ENCODE measurements at places on chromosomes 1 and 21. TPM values are rescaled to one million over a fixed set of nuclear protein-coding genes. Genes with fewer than 3 reads are reported as not detected.

- no peaks in the 10 kb centered on the region for H3K27me3 ChIP-seq
- no peak overlapping the region for H3K27ac ChIP-seq
- no peak for DNase-seq
- H3K4me1 ChIP-seq: no peaks in the 10 kb centered on the region
- no peaks in the 10 kb centered on the region for H3K36me3 ChIP-seq
These were observed 104.4 kb upstream of the TIAM1 start for GRCh38 chr21:31448496-31448895.

Gene LCE2C
- not detected for total RNA-seq

- no peaks in the 10 kb centered on the region for H3K4me1 ChIP-seq
- H3K4me3 ChIP-seq: peak overlapping the region; percentile 73
- peak; percentile 77 for DNase-seq
- H3K27ac ChIP-seq: no peak overlapping the region
These were observed 1.0 kb downstream of the NPR1 start for GRCh38 chr1:153679337-153680119.

- H3K27me3 ChIP-seq: no peaks in the 10 kb centered on the region
- DNase-seq: peak; percentile 75
- peaks cover 32% of the 10 kb centered on the region for H3K4me1 ChIP-seq
- H3K27ac ChIP-seq: no peak overlapping the region
These were observed 5.9 kb downstream of the MAP7D1 start for GRCh38 chr1:36161641-36162531.

Gene GPR52
- 0.84 TPM for total RNA-seq

DNA sequence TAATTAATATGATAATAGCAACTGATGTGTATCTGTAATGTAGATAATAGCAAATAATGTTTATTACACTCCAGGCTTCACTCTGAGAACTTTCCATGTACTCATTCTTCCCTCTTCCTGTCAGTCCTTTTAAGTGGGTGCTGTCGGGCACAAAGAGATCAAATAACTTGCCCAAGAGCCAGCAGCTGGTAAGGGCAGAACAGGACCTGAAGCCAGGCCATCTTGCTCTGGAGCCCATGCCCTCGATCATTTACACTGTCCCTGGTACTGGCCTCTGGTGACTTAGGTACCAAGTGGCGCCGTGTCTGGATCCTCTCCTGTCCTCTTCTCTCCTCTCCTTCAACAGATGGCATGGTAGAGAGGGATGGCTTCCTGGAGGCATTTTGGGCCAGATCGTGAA is 97.2 kb downstream of the VPS13D start:
- DNase-seq: no peak
- H3K4me3 ChIP-seq: no peak overlapping the region
- no peaks in the 10 kb centered on the region for H3K4me1 ChIP-seq
- no peak overlapping the region for H3K27ac ChIP-seq

GRCh38 chr1:44037154-44037553 is 5.9 kb upstream of the SLC6A9 start:
- no peaks in the 10 kb centered on the region for H3K36me3 ChIP-seq
- peaks cover 10% of the 10 kb centered on the region for H3K4me1 ChIP-seq
- H3K27ac ChIP-seq: peak overlapping the region; percentile 70
- H3K27me3 ChIP-seq: no peaks in the 10 kb centered on the region
- no peak for DNase-seq

Gene CD48
- total RNA-seq: 1.1 TPM

DNA sequence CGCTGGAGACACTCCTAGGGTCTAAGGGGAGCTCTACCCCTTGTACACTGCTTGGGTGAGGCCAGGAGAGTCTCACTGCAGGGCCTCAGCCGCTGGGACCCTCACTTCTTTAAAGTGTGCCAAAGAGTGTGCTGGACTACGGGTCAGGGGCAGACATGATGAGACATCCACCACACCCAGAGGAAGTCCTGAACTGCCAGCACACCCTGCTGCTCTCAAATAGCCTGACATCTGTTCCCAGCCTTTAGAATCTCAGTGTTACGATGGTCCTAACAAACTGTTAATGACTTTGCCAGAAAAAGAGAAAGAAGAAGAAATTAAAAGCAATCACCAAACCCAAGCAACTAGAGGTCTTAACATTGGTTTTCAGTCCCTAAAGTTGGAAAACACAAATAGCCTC is 49.0 kb downstream of the MRPL37 start:
- no peak for DNase-seq
- H3K27me3 ChIP-seq: no peaks in the 10 kb centered on the region
- no peak overlapping the region for H3K27ac ChIP-seq
- no peak overlapping the region for H3K4me3 ChIP-seq
- peaks cover 92% of the 10 kb centered on the region for H3K36me3 ChIP-seq
- H3K4me1 ChIP-seq: peaks cover 20% of the 10 kb centered on the region

DNA sequence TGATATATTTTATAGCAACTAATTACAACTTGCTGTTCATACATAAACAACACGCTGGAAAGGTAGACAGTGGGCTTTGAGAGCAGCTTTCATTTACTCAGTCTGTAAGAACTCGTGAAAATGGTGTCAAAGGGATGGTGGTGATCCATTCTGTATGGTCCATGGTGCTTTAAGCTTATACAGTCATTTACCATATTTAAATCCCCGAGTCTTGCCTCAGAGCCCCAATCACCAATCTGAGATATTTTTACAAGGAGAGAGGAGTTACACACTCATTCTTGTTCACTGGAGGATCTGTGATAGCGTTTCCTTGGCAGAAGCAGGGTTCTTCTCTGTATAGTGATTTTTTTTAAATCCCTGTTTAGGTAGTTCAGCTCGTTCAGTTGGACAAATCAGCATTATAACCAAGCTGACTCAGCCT is 694.6 kb downstream of the USP25 start:
- no peaks in the 10 kb centered on the region for H3K4me1 ChIP-seq
- H3K36me3 ChIP-seq: no peaks in the 10 kb centered on the region
- H3K27ac ChIP-seq: no peak overlapping the region
- H3K27me3 ChIP-seq: no peaks in the 10 kb centered on the region

DNA sequence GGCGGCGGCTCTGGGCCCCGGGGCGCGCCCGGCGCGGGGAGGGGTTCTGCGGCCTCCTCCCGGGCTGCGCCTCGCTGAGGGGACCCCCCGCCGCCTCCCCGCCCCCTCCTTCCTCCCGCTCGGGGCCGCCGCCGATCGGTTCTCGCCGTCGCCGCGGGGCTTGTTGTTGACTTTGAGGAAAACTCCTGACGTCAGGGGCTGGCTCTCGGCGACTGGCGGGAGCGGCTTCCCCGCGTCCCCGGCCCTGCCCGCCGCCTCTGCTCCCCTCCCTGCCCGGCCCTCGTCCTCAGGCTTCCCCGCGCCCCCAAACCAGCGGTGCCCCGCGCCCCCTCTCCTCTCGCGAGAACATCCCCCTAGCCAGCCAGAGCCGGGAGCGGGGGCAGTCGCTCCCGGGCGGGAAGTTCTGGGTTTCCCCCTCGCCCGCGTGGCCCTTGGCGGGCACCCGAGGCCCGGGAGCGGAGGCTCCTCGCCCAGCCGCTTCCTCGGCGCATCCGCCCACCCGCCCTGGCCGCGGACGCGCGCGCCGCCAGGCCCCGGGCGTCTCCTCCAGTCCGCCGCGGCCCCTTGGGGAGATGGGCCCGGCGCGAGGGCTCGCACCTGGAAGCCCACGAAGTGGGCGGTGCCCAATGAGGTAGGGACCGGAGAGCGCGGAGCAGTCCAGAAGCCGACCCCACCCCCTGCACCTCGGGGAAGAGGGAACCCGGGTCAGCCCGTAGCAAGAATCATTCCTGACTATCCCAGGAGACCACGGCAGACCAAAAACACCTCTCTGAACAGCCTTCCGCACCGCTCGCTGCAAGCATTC is 611 bp upstream of the AKT3 start:
- peaks cover 5% of the 10 kb centered on the region for H3K4me1 ChIP-seq
- peak overlapping the region; percentile 95 for H3K4me3 ChIP-seq
- peak overlapping the region; percentile 97 for H3K27ac ChIP-seq
- DNase-seq: peak; percentile 93
- no peaks in the 10 kb centered on the region for H3K36me3 ChIP-seq
- no peaks in the 10 kb centered on the region for H3K27me3 ChIP-seq

GRCh38 chr1:186994897-186995296 is 166.1 kb downstream of the PLA2G4A start:
- no peak overlapping the region for H3K4me3 ChIP-seq
- no peaks in the 10 kb centered on the region for H3K4me1 ChIP-seq
- no peak for DNase-seq
- H3K27me3 ChIP-seq: no peaks in the 10 kb centered on the region

DNA sequence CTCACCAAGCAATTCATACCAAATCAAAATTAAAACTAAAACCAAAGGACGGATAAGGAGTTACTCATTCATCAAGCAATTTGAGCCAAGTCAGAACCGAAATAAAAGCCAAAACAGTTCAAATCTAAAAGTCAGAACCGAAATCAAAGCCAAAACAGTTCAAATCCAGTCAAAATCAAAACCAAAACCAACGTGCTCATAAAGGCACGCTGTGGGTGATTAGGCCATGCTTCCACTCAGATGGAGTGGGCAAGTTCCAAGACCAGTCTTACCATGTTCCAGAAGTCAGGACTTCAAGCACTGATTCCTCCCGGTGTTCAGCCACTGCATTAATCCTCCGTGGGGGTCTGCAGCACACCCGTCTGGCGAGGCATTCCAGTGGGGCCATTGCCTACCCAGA is 409.3 kb downstream of the TGFB2 start:
- no peak overlapping the region for H3K27ac ChIP-seq
- H3K4me3 ChIP-seq: no peak overlapping the region
- no peak for DNase-seq

- H3K27ac ChIP-seq: no peak overlapping the region
- no peak for DNase-seq
- no peak overlapping the region for H3K4me3 ChIP-seq
- H3K36me3 ChIP-seq: no peaks in the 10 kb centered on the region
- no peaks in the 10 kb centered on the region for H3K27me3 ChIP-seq
- no peaks in the 10 kb centered on the region for H3K4me1 ChIP-seq
These were observed 4.5 kb upstream of the LCE1F start for GRCh38 chr1:152770411-152770810.

- H3K27me3 ChIP-seq: peaks cover 33% of the 10 kb centered on the region
- DNase-seq: no peak
- no peaks in the 10 kb centered on the region for H3K36me3 ChIP-seq
- no peaks in the 10 kb centered on the region for H3K4me1 ChIP-seq
These were observed 221.9 kb downstream of the GIPC2 start for GRCh38 chr1:78267513-78268218.

Gene RIMKLA
- total RNA-seq: 1.5 TPM

Gene TMEM201
- total RNA-seq: 24.8 TPM

GRCh38 chr1:66774438-66774837 is 22.2 kb downstream of the DYNLT5 start:
- H3K36me3 ChIP-seq: no peaks in the 10 kb centered on the region
- no peak overlapping the region for H3K27ac ChIP-seq
- H3K27me3 ChIP-seq: peaks cover 4% of the 10 kb centered on the region
- no peak for DNase-seq
- no peak overlapping the region for H3K4me3 ChIP-seq
- H3K4me1 ChIP-seq: no peaks in the 10 kb centered on the region

- no peak overlapping the region for H3K27ac ChIP-seq
- no peak for DNase-seq
- H3K36me3 ChIP-seq: no peaks in the 10 kb centered on the region
- peaks cover 23% of the 10 kb centered on the region for H3K4me1 ChIP-seq
- no peak overlapping the region for H3K4me3 ChIP-seq
These were observed 52.4 kb downstream of the ARHGEF10L start for GRCh38 chr1:17591814-17592430.

GRCh38 chr1:54558434-54559030 is 10.5 kb downstream of the ACOT11 start:
- DNase-seq: no peak
- no peaks in the 10 kb centered on the region for H3K4me1 ChIP-seq
- no peak overlapping the region for H3K27ac ChIP-seq
- no peak overlapping the region for H3K4me3 ChIP-seq

GRCh38 chr1:150066838-150067183 is 765 bp upstream of the VPS45 start:
- peak; percentile 89 for DNase-seq
- H3K27me3 ChIP-seq: no peaks in the 10 kb centered on the region
- H3K4me1 ChIP-seq: no peaks in the 10 kb centered on the region
- peak overlapping the region; percentile 95 for H3K4me3 ChIP-seq

Gene KRTAP27-1
- total RNA-seq: not detected

- no peaks in the 10 kb centered on the region for H3K27me3 ChIP-seq
- H3K36me3 ChIP-seq: no peaks in the 10 kb centered on the region
- no peak overlapping the region for H3K4me3 ChIP-seq
- H3K27ac ChIP-seq: no peak overlapping the region
- no peak for DNase-seq
These were observed 118.0 kb upstream of the SPAG17 start for GRCh38 chr1:118303064-118303463.

DNA sequence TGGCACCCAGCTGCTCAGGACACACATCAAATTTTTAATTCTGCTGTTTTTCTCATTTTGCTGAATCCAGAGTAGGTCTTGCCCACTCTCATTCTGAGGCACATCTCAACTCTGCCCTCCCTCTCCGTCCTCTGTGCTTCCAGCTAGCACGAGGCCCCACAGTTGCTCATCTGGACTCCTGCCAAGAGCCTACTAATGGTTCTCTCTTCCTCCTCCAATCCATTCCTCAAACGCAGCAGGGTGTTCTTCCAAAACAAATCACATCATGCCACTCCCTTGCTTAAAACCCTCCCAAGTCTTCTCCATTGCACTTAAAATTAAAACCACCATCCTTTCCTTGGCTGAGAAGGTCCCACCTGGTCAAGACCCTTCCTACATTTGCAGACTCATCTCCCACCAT is 49.8 kb upstream of the SCAF4 start:
- H3K27me3 ChIP-seq: peaks cover 21% of the 10 kb centered on the region
- DNase-seq: no peak
- H3K36me3 ChIP-seq: no peaks in the 10 kb centered on the region
- H3K4me1 ChIP-seq: no peaks in the 10 kb centered on the region
- no peak overlapping the region for H3K4me3 ChIP-seq

- no peaks in the 10 kb centered on the region for H3K27me3 ChIP-seq
- peaks cover 97% of the 10 kb centered on the region for H3K36me3 ChIP-seq
- H3K4me1 ChIP-seq: no peaks in the 10 kb centered on the region
- peak; percentile 41 for DNase-seq
- H3K4me3 ChIP-seq: no peak overlapping the region
- H3K27ac ChIP-seq: no peak overlapping the region
These were observed 15.0 kb downstream of the DHCR24 start for GRCh38 chr1:54872036-54872331.

DNA sequence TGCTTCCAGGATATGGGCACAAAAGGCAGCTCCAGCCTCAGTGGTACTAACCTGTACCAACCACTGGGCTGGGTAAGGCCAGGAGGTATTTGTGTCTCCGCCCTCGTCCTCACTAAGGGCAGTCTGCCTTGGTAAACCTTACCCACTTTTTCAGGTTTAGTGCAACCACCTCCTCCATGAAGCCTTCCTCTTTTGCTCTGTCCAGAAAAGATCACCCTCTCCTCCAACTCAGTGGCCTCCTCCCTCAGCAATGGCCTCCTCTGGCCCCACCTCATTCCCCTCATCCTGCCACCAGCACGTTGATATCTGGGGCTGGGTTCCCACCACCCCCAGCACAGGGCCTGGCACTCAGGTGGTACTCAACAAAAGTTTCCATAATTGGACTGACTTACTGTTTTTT is 161.5 kb downstream of the GRIK3 start:
- no peaks in the 10 kb centered on the region for H3K36me3 ChIP-seq
- no peak overlapping the region for H3K4me3 ChIP-seq
- H3K27ac ChIP-seq: no peak overlapping the region
- peak; percentile 24 for DNase-seq
- H3K4me1 ChIP-seq: no peaks in the 10 kb centered on the region

GRCh38 chr1:24255226-24255625 is 63.9 kb upstream of the GRHL3 start:
- H3K27ac ChIP-seq: no peak overlapping the region
- H3K36me3 ChIP-seq: no peaks in the 10 kb centered on the region
- H3K27me3 ChIP-seq: no peaks in the 10 kb centered on the region
- DNase-seq: no peak
